ENCODE measurements at places on chromosomes 1 and 21.
A peak's percentile ranks its signal among the peaks of the same experiment; 100 is the strongest.

DNA sequence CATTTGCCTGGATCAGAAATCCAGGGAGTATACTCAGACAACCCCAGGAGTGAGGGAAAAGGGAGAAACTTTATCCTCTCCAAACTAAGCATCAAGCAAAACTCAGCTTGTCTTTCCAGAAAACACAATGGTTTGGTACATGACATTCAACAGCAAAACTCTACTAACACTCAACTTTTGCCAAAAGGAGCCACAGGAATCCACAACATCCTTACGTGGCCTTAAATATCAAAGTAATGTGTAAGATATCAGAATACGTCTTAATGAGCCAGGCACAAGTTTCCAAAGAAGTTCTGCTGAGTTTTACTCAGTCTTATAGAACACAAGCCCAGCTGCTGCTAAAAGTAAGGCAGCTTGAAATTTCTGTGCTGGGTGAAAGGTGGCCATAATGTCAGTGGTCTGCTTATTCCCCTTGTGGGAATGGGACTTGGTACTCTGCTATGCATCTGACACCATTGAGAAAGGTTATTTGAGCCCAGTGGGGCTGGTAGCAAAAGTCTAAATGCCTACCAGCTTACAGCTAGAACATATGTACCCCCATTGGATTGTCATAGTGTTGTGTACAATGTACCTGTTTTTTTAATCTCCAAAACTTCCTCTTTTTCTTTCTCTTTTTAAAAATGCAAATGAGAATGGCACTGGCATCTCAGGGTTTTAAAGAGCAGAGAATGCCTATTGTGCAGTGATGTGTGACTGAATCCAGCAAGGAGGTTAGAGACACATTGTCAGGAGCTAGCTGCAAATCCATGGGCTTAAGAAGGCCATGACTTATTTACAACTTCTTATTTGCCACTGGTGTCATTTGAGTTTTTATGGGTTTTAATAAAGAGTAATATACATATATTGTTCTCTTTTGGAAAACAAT is 62.0 kb upstream of the ST6GALNAC3 start:
- no peak for DNase-seq

DNA sequence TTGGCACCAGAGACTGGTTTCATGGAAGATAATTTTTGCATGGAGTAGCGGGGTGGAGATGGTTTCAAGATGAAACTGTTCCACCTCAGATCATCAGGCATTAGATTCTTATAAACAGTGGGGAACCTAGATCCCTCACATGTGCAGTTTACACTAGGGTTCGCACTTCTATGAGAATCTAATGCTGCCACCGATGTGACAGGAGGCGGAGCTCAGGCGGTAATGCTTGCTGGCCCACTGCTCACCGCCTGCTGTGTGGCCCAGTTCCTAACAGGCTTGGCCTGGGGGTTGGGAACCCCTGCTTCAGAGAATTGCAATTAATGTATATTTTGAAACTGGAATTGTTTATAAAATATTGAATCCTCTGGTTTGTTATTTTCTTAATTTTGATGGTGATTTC is 92.1 kb downstream of the NRIP1 start:
- DNase-seq, result no peak

DNA sequence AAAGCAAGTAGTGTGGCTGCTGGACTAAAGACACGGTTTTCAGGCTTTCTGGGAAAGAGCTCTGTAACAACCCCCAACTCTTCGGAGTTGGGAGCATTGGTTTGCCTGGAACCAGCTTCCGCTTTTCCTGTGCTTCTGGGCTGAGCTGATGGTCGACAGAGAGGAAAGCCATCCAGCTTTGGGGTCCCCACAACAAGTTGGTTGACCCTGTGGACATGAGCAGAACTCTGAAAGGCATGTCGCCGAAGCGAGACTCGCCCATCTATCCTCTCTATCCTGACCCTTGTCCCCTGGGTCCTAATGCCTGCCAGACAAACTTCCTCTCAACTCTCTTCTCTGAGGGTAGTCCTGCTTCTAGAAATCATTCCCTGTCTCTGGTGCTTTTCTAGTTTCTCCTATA is 31.9 kb upstream of the FCGR2A start:
- DNase-seq, result no peak

- no peak for DNase-seq
These were observed 94.4 kb upstream of the SLC45A1 start for GRCh38 chr1:8223526-8223925.

- no peak for DNase-seq
These were observed 12.7 kb downstream of the PRRX1 start for GRCh38 chr1:170676628-170677027.

GRCh38 chr1:186078245-186078644 is 296.8 kb downstream of the TPR start:
- DNase-seq, result no peak

DNA sequence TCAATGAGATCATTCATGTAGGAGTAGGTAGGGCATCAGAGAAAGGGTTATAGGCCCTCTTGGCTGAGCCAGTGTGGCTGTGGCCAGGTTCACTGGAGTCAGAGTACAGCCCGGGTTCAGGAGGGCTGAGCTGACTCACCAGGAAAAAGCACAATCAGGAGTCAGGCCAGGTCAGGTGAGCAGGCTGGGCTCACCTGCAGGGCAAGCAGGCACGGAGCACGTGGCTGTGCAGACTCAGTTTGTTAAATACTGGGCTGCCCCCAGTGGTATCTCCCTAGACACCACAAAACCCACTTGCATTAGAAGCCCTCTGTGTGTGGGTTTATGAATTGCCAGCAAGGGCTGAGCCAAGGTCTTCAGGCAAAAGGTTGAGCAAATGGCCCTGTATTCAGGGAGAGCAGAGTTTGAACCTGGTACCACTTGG is 122.1 kb upstream of the SERBP1 start:
- no peak for DNase-seq

DNA sequence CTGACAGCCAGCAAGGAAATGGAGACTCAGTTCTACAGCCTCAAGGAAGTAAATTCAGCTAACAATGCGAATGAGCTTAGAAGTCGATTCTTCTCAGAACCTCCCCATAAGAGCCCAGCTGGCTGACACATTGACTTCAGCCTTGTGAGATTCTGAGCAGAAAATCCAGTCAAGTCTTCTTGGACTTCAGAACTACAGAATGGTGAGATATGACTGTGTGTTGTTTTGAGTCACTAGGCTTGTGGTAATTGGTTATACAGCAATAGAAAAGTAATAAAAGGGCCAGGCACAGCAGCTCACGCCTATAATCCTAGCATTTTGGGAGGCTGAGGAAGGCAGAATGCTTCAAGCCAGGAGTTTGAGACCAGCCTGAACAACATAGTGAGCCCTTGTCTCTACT is 161.8 kb upstream of the IVNS1ABP start:
- no peak for DNase-seq

- DNase-seq, result no peak
These were observed 37.1 kb upstream of the KANK4 start for GRCh38 chr1:62356257-62356835.

- no peak for DNase-seq
These were observed 561.8 kb upstream of the PRMT6 start for GRCh38 chr1:106494646-106495045.

GRCh38 chr1:162380061-162380846 is 1.3 kb upstream of the C1orf226 start:
- no peak for DNase-seq

DNA sequence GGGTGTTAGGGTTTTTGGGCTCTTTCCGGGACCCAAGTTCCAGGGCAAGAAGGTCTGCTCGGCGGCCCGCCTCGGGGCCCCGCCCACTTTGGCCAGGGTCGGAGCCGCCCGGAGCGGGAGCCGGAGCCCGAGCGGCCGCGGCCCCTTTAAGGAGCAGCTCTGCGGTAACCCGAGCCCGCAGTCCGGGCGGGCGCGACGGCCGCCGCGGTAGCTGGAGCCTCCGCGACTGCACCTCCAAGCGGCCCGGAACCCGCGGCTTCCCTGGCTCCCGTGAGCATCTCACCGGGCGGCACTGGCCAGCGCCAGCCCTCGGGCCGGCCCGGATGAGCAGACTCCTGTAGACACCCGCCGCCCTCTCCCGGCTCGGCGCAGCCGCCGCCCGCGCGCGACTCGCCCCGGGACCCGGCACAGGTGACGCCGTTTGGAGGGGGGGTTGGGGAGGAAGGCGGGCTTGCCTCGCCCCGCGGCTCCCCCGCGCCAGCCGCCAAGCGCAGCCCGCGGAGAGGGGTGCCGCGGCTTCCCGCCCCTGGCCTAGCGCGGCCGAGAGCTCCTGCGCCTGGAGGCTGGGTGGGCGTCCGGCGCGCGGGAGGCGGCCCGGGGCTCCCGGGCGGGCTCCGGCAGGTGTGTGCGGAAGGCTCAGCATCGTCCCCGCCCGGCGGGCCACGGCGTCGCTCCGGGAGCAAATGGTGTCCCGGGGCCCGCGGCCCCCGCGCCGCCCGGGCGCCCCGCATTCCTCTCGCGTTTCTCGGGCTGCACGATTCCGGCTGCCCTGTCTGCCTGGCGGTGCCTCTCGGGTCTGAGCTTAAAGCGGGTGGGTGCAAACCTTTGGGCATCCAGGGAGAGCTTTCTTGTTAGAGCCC is at the start of gene TLCD4:
TSS of gene TLCD4 (plus strand) at position 149 of the 860 bp plus-strand sequence. CDS start 26,547 bp downstream, outside the sequence.
- peak; percentile 89 for DNase-seq

- no peak for DNase-seq
These were observed 726 bp upstream of the CYB5R1 start for GRCh38 chr1:202967684-202968281.

DNA sequence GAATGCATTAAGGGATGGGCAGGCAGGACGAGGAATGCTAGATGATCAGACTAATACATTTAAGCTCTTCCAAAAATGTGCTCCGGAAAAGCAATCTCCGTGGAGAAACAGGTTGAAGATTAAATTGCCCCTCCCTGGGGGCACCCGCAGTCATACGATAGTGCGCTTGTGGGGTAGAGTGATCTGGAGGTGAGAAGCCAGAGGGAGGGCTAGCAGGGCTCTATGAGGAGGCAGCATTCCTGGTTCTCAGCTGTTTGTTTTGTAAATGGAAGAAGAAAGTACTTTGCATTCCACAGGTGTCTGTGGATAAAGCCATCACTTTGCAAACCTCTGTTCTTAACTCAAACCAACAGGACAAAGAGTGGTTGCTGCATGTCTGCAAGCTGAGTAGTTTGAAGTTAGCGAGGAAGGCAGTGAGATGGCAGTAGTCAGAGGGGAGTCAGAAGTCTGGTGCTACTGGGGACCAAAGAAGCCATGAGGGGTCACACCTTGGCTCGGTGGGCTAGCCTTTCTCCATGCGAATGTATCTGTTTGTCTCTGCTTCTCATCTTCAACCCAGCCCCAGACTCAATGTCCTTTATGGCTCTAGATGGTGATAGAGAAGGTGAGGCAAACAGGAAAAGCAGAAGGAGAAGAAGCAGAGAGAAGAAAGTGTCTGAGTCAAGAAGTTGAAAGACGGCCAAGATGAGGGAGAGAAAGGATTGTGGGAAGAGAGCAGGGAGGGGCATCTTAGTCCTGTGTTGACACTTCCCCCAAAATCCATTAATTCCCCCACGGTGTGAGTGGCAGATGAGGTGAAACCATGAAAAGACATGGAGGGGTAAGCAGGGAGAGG is 65.2 kb upstream of the GJA8 start:
- no peak for DNase-seq

DNA sequence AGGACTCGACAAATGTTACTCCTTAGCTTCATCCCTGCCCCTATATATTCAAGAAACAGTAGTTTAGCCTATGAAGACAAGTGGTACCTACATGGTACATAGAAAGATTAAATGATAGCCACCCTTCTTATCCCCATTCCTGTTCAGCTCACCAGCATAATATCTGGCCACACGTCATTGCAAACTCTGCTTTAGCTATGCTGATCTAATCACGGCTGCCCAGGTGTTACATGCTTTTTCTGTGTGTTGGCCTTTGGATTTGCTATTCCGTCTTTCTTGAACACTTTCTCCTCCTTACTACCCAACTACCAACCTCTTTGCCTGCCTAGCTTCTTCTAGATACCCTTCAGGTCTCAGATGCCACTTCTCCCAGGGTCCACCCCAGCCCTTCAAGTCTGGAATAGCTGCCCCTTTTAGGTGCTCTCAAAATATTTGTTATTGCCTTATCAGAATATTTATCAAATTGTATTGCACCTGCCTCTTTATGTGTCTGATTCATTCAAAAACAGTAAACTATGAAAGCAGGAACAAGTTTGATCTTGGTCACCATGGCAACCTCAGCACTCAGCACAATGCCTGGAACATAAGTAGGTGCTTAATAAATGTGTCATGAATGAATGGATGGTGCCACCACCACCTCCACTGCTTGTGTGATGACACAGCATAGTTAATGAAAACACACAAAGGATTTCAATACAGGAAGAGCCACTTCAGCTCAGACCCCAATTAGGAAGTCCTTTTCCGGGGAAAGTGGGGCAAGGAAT is 11.4 kb upstream of the DNASE2B start:
- DNase-seq, result no peak

- DNase-seq, result no peak
These were observed 17.9 kb upstream of the HSPG2 start for GRCh38 chr1:21955058-21955457.

- no peak for DNase-seq
These were observed 24.6 kb upstream of the PLA2G2C start for GRCh38 chr1:20210736-20211460.

DNA sequence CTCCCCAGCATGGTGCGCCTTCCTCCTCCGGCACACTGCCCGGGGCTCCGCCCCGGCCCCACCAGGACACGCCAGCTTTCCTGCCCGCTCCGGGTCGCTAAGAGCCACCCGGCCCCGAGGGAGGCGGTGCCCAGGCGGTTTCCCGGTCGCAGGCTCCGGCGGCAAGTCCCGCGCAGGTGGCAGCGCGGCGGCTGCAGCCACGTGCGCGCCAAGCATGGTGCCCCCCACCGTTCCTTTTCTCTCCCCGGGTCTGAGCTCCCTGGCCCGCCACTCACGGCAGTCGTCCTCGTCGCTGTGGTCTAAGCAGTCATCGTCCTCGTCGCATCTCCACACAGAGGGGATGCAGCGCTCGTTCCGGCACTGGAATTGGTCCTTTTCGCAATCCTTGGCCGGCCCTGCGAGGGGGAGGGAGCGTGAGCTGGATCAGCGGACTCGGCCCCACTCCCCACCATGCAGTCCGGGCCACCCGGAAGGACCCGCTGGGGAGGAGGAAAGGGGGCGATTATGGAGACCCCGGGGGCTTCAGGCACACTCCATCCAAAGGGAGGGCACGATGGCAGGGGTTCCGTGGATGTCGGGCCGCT is 1.2 kb downstream of the LRP8 start:
- peak; percentile 77 for DNase-seq

- DNase-seq, result no peak
These were observed 69.9 kb downstream of the PGBD5 start for GRCh38 chr1:230356190-230356589.

GRCh38 chr1:53265581-53265980 is 27.3 kb upstream of the MAGOH start:
- DNase-seq, result no peak

Measured in retina (tissue), 1 donor.